ENCODE measurements at places on chromosomes 5 and 9. TPM values are rescaled to one million over a fixed set of nuclear protein-coding genes. Genes with fewer than 3 reads are reported as not detected.

MLANA gene
- polyA plus RNA-seq: 0.32 TPM

MEGF9 gene
- polyA plus RNA-seq: 22.1 TPM

SPINK7 gene
- polyA plus RNA-seq: not detected

PCDHGA9 gene
- polyA plus RNA-seq: 6.0 TPM

SAXO1 gene
- polyA plus RNA-seq: 0.24 TPM

ORM2 gene
- polyA plus RNA-seq: not detected

GTF3C5 gene
- 62.3 TPM for polyA plus RNA-seq

PKD2L2 gene
- polyA plus RNA-seq: not detected

ANKRD31 gene
- polyA plus RNA-seq: 0.40 TPM

LCN9 gene
- polyA plus RNA-seq: not detected

FOXD1 gene
- 9.6 TPM for polyA plus RNA-seq

PHF24 gene
- 0.19 TPM for polyA plus RNA-seq

ALDH1A1 gene
- polyA plus RNA-seq: 323 TPM

SNCB gene
- not detected for polyA plus RNA-seq

SNCAIP gene
- 29.1 TPM for polyA plus RNA-seq

MTAP gene
- 38.6 TPM for polyA plus RNA-seq
